ENCODE measurements at places on chromosomes 7 and 10.

GRCh38 chr7:74569501-74570075 lies 87.9 kb upstream of the GTF2I start:
- no peak for DNase-seq

DNA sequence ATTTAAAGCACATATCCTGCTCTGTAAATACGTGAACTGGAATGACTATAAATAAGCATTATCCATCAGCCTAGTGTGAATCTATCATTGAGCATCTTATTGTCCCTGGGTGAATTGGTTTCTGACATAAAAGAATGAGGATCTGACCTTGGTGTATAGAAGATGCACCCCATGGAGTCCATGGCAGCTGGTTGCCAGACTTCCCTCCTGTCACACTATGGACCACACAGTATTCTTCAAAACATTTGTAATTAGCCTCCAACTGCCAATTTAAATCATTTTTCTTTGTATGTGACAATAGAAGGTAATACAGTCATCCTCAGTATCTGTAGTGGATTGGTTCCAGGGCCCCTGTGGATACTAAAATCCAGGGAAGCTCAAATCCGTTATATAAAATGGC lies 238.1 kb upstream of the ZWINT start:
- DNase-seq: no peak

- no peak for DNase-seq
Observed at GRCh38 chr7:68474661-68475216, 1123.5 kb upstream of the AUTS2 start.

DNA sequence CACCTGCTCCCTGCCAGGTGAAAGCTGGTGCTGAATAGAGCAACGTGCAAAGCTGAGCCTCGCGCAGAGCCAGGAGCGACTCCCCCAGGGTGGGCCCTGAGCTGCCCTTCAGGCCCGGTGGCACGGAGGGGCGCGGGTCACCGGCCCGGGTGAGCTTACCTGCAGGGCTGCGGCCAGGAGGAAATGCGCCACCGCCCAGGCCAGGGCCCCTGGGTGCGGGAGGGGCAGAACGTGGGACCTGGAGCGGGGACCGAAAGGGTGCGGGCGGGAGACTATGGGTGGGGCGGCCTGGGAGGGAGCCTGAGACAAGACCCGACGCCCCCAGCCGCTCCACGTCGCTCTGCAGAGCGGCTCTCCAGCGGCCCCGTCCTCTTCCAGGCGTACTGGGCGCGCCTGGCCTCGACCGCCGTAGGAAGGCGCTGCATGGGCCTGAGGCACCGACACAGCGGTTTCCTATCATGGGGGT lies 122.1 kb downstream of the BTAF1 start:
- no peak for DNase-seq

GRCh38 chr7:37508118-37508517 lies 59.5 kb upstream of the ELMO1 start:
- no peak for DNase-seq

GRCh38 chr10:26859241-26860101 lies 1.3 kb downstream of the ABI1 start:
- no peak for DNase-seq

GRCh38 chr7:105649727-105650381 lies 68.6 kb upstream of the EFCAB10 start:
- no peak for DNase-seq

All from CD8-positive, alpha-beta T cell (primary cell).